Activated T-cell treated with anti-CD3 and anti-CD28 coated beads, Interleukin-2, amount 50 U/mL, for 24 hours (primary cell): ENCODE measurements at places on chromosomes 2 and 18.

GRCh38 chr2:132617989-132618388 is 52.0 kb downstream of the LYPD1 start:
- DNase-seq, result no peak

DNA sequence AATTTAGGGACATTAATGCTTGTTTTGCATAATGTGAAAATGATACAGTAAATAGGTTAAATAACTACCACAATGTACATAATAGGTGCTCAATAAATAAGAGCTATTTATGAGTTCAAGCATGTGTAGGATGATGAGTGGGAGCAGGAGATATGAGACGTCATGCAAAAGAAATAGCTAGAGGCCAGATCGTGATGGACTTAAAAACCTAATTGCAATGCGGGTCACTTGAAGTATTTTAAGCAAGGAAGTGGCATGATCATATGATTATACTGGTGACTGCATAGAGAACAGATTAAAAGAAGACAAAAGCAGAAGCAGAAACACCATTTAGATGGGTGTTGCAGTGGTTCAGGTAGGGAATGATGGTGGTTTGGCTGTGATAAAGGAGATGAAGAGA is 78.0 kb downstream of the HNMT start:
- DNase-seq, result no peak

GRCh38 chr2:50808694-50809093 is 223.2 kb downstream of the NRXN1 start:
- DNase-seq, result no peak

DNA sequence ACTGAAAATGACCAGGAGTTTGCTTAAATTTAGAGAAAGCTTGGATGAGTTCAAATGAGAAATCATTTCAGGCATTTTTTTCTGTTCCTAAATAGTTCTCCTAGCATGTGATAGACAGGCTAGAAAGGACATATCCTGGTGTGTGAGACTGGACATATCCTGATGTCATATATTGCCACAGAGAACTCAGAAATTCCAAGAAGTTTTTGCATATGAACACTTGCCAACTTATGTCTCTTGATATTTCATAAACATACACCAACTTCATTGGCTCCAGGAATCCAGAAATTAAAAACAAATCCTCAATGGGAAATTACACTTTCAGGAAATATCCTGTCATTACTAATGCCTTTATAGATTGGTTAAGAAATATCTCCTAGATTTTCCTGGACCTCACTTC is 2.9 kb upstream of the SERPINB4 start:
- DNase-seq, result no peak

GRCh38 chr2:200225951-200226350 is 80.5 kb upstream of the SPATS2L start:
- no peak for DNase-seq

DNA sequence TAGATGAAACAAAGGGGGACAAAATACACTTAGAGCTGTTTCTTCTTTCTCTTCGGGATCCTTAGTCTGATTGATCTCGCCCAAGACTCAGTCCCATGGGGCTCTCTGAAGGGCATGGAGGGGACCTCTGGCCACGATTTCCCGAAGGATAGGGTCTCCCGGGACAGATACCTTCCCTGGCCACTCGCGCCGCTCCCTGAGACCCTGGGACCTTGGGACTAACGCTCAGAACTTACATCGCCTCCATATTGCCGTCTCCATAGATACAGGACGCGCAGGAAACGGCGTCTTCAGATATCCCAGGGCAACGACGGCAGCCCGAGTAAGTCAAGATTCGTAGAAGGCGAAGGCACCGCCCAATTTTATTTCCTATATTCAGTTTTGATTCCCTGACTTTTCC is at the start of gene CFAP65:
Gene CFAP65 (minus strand): TSS at position 265 of the 400 bp plus-strand sequence. CDS start 2,468 bp downstream, outside the sequence.
- peak; percentile 44 for DNase-seq

- no peak for DNase-seq
These were observed 93.0 kb downstream of the MAPRE2 start for GRCh38 chr18:35134190-35134730.

DNA sequence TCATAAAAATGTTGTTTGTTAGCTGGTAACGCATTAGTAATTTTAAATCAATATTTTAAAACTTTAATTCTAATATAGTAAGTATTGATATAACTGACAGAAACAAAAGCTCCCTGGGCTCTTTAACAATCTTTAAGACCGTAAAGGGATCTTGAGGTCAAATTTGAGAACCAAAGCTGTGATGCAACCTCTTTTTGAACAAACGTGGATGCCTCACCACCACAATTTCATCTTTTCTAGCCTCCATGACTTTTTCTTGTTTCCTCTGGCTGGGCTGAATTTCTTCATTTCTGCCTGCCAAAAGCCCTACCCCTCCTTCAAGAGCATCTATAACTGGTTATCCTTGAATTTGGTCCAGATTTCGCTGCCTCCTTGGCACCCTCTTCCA is 563 bp upstream of the POLE4 start:
- no peak for DNase-seq

DNA sequence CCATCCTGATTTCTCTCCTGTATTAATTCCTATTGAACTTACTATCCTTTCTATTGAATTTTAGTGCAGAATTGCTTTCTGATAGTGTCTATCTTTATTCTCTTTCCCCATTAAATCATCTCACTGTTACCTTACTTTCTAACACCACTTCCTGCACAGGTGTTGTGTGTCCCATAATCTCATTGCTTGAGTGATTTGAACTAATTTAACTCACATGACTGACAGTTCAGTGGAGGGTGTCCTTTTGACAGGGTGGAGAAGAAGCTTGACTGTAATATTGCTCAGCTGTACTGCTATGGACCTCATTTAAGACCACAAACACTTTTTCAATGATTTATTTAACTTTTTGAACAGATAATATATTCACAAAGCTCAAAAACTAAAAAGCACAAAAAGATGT is 211.8 kb downstream of the NRXN1 start:
- no peak for DNase-seq

- no peak for DNase-seq
These were observed 16.6 kb upstream of the CPS1 start for GRCh38 chr2:210539578-210540416.

DNA sequence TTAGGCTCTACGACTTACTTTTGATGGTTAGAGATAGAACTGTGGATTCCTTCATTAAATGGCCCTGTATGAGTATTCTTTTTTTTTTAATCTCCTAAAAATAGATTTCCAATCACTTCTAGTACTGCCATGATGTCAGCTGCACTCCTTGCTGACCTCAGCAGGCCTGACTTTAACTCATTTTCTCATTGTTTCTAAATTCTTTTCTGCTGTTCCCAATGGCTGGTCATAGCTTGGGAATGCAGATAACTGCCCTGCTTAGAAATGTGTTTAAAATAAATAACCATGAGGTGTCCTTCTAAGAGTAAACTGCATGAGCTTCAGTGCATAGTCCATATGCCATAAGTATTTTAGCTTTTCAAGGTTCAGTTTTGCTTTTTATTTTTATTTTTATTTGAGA is 15.7 kb downstream of the CCDC85A start:
- DNase-seq, result no peak

DNA sequence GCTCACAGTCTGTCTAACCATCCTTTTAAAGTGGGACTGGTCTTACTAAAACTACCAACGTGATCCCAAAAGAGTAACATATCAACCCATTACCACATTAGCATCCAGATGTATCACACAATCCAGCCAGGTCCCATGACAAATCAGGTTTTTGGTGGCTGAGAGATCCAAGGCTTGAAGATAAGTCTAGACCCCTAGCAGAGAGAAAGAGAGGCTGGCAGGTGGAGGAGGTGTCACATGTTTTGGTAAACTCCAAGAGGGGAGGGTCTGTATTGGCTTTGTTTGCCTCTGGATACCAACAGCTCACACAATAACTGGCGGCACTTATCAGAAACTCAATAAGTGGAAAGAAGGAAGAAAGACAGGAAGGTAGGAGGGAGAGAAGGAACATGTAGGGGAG is 357.6 kb downstream of the SS18 start:
- no peak for DNase-seq

DNA sequence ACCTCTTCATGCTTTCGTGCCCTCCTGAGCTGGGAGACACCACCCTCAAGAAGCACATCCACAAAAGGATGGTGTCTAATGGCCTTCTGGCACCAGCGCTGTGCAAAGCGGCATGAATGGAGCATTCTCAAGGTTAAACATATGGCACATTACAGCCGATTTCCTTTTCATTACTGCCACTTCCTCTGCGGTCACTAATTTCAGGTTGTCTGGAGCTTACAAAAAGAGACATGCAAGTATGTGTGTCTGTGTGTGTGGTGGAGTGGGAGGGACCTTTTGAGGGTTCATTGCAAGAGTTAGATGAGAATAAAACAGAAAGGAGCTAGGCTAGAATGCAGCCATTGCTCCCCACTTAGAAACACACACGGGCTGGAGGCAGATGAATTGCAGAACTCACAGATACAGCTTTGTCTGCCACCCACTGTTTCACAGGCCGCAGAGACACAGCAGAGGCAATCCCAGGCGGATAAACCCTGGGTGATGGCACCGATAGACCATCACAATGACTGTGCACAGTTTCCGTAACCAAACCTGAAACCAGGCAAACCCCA is 76.0 kb downstream of the TGIF1 start:
- peak; percentile 50 for DNase-seq

GRCh38 chr2:146135245-146135644 is 1615.3 kb upstream of the ZEB2 start:
- DNase-seq, result no peak

- DNase-seq, result no peak
These were observed 470.0 kb downstream of the PIK3C3 start for GRCh38 chr18:42425025-42425424.

DNA sequence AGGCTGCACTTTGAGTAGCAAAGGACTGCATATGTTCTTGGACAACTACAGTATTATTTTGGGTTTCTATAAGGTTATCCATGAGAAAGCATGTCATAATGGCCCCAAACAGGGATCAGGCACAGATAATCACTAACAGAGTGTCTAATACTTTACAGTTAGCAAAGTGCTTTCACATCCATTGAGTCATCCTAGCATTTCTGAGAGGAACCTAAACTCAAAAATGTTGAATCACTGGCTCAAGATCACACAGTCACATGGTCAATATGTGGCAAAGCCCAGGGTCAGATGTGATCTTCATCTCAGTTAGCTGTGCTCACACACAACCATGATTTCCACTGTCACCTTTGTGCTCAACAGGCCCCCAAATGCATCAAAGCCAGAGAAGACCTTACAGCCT is 156.1 kb upstream of the VRK2 start:
- DNase-seq, result no peak

DNA sequence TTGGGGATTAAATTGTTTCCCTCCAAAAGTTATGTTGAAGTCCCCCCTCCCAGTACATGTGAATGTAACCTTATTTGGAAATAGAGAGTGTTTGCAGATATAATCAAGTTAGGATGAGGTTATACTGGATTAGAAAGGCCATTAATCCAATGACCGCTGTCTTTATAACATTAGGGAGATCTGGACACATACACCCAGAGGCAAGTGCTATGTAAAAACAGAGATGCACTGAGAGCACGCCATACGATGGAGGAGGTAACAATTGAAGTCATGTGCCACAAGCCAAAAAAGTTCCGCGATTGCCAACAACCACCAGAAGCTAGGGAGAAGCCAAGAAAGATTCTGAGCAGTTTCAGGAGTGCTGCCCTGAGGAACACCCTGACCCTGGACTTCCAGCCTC is 153.3 kb downstream of the RNF144A start:
- no peak for DNase-seq

GRCh38 chr2:218716070-218716469 is 5.4 kb downstream of the TTLL4 start:
- no peak for DNase-seq

DNA sequence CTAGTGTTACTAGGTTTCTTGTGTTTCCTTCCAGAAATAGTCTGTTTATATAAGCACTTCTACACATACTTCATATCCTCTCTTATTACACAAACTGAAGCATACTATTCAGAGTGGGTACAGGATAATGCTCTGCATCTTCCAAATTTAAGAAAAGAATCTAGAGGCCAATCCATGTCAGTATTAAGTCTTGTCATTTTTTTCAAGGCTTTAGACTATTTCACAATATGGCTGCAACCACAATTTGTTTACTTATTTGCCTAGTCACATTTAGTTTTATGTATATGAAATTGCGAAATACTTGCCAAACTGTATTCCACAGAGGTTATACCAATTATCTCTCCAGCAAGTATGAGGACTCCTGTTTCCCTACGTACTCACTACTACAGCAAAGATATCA is 27.9 kb downstream of the IWS1 start:
- no peak for DNase-seq

- no peak for DNase-seq
These were observed 131.0 kb upstream of the SRD5A2 start for GRCh38 chr2:31711737-31712136.

DNA sequence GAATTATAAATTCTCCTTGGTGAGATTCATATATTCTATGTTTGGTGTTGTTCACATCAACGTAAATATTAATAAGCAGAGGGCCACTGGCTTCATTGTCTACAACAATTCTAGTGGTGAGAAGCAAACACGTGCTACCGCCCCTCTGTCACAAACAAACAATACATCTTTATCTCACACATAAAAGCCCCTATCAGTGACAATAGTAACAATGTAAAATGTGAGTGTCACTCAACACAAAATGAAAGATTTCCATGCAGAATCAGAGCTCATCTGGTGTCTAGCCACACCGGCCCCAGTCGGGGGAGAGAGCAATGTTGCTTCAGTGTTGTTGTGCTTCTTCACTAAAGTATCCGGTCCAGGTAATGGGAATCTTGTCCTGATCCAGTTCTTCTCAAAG is 932.6 kb downstream of the SOCS6 start:
- DNase-seq, result no peak

DNA sequence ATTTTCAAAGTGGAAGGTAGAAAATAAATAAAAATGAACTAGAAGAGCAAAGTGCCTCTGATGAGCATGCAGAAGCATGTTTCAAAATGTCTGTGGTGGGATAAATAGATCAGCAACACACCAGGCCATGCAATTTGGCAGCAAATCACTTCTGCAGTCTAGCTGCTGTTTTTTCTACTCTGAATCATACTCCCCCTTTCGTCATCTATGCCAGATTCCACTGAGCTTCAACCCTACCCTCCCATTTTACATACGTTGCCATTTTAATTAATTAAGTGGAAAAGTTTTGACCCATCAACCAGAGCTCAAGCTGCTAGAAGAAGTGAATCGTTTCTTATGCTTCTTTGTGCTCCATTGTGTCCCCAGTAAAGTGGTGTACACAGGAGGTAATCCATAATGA is 79.3 kb downstream of the NRXN1 start:
- DNase-seq, result no peak

DNA sequence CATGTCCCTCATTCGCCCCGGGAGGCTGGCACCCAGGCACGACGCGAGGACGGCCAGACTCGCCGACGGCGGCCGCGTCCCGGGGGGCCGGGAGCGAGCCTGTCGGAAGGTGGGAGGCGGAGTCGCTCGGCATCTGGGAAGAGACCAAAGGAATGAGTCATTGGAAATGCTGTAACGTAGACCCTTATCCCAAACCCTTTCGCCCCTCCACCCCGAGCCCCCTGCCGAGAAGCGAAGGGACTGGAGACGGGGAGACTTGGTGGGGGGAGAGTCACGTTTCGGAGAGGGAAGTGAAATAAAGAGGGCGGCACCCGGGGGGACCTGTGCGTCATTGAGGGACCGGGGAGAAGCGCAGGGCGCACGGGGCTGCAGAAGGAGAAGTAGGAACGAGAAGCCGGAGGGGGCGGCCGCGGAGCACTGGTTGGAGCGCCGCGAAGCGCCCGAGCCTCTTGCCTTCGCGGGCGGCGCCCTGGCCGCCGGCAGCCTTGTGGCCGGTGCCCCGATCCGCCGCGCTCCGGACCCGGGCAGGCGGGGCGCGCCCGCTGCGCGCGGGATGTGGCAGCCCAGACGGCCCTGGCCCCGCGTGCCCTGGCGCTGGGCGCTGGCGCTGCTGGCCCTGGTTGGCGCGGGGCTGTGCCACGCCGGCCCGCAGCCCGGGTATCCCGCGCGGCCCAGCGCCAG is at the start of gene EMILIN2:
Gene EMILIN2 (plus strand): TSS at position 371 of the 681 bp plus-strand sequence. CDS start 183 bp downstream, at position 554.
- DNase-seq, result peak; percentile 63

- no peak for DNase-seq
These were observed 151.7 kb downstream of the ANKRD44 start for GRCh38 chr2:197158591-197159550.
